ENCODE measurements at places on chromosomes 4 and X.

GRCh38 chrX:43880425-43880824 lies 1.8 kb downstream of the MAOB start:
- no peak for DNase-seq

GRCh38 chr4:109798866-109799265 lies 2.9 kb downstream of the CFI start:
- no peak for DNase-seq

DNA sequence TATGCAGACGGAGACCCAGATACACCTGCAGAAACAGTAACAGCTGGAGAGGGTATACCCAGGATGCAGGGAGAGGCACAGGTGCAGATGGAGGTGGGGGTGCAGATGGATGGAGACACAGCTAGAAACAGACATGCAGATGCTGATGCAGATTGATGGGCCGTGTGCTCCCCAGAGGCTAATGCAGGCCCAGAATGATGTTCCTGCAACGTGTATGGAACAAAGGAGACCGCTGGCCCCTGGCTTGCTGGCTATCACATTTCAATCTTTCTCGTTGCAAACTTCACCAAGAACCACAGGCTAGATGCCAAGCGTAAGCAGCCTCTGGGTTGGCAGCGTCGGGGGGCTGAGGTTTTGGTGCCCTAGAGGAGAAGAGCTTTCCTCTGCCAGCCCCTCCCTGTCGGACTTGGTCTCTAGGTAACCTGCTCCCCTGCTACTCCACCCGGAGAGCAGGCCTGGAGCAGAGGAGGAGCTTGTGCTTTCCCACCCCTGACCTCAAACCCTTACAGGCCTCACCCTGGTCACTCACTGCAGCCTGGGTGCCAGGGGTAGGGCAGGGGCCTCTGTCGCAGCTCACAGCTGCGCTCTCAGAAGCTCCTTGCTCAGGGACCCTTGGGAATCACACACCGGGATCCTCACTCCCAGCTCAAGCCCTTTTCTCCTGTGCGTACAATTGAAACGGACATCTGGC lies 69.0 kb upstream of the PSAPL1 start:
- DNase-seq: no peak

GRCh38 chrX:79139446-79139845 lies 5.0 kb upstream of the GPR174 start:
- DNase-seq: no peak

DNA sequence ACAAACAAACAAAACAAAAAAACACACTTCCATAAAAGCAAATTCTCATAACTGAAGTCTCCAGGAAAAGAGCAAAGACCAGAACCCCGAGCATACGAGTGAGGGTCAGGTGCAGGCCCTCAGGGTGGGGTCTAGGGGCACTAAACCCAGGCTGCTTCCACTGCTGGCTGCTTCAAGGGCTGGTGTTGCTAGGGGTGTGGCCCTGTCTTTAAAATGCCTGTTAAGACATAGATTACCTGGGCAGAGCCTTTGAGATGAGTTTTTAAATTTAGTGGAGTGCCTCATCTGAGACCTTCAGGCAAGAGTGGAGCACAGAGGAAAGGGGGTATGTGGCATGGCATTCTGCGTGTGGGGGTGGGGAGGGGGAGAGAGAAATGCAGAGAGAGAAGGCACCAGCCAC lies 87.0 kb downstream of the FHDC1 start:
- no peak for DNase-seq

DNA sequence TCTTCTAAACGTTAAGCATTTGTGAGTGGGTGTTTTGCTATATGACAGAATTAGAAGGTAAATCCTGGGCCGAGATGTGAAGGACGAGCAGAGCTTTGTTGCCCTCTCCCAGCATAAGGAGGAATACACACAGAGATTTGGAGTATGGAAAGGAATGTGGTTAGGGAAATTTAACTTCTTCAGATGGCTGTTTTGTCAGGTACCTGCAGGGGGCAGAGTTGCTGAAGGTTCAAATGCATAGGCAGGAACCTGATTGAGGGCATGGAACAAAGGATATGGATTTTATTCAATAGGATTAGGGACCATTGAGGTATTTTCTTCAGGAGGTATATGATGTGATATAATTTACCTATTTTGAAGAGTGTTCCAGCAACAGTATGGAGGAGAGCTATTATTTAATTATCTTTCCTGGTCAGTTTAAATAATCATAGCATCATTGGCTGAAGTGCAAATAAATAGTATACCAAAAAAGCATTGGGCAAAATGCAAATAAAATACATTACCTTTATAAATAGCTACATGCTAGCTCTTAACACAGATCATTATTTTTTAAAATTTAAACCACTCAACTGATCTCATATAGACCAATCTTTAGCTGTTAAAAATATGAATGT lies 143.6 kb downstream of the SLIT2 start:
- DNase-seq: no peak

- DNase-seq: no peak
These were observed 123.6 kb upstream of the RBPJ start for GRCh38 chr4:26197018-26197779.

GRCh38 chr4:2154215-2154740 lies 87.6 kb downstream of the HAUS3 start:
- DNase-seq: no peak

- no peak for DNase-seq
These were observed 17.7 kb upstream of the SLC39A8 start for GRCh38 chr4:102362922-102363432.

GRCh38 chr4:39319676-39320075 lies 46.5 kb downstream of the RFC1 start:
- no peak for DNase-seq

DNA sequence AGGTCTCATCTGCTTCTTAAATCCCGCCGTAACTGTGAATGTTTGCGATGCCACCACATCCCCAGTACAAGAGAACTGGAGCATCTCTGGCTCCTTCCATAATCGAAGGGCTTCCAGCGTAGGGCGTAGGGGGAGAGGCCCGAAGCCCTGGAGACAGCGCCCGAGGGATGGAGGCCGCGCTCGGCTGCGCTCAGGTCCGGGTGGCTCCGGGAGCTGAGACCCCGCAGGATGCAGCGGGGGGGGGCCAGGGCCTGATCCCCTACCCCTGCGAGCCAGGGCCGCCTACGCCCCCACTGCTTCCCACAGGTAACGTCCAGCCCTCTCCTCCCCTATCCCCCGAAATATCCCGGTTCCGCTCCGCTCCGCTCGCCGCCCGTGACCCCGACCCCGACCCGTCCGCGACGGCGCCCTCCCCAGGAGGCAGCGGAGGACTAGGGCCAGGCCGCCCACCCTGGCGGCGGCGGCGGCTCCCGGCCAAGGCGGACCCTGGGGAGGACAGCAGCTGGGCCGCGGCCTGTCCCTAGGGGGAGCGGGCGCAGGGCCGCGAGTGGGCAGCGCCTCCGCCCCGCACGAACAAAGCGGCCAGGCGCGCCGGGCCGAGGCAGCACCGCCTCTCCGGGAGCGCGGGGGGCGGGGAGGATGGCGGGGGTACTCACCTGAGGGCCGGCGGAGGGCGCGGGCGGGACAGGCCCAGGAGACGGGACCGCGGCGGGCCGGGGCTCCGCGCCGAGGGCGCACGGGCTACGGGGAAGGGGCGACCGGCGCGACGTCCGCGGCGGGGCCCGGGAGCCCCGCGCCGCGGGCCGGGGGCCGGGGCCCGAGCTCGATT lies 723 bp downstream of the WDFY3 start:
- DNase-seq: no peak

DNA sequence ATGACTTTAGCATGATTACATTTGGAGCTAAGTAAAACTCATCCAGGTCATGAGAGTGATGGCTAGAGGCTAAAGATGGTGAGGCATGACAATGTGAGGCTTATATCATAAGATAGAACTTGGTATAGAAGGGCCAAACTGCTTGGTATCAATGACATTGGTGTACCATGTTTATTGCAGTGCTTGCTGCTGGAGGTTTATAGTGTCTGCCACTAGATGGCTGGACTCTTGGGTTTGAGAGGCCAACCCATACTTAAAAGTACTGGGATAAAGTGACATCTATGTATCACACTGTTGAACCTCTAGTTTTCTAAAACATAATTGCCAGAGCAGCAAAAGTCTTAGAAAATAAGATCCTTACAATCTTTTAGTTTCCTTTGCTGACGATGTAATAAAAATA lies 83.0 kb upstream of the TACR3 start:
- DNase-seq: no peak

- no peak for DNase-seq
These were observed 229.3 kb downstream of the ANKRD50 start for GRCh38 chr4:124483048-124483906.

DNA sequence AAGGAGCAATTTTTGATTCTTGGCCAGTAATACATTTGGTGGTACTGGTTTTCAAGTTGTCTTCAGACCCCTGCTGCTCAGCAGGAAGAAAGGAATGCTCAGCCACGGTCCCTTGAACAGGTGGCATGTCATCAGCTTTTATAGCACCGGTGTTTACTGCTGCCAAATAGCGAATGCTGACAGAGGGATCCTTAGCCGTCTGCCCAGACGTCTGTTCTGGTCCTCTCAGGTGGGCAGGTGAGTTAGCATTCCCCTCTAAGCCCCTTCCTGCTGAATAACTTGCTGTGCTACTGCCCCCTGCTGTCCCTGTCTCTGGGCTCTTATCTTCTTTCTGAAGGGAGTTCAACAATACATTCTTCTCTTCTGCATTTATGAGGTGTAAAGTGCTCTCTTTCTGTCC lies 28.4 kb downstream of the BOD1L1 start:
- peak; percentile 65 for DNase-seq

- DNase-seq: no peak
These were observed 26.8 kb downstream of the SH3TC1 start for GRCh38 chr4:8225706-8226443.

- no peak for DNase-seq
These were observed 132.5 kb downstream of the PTTG2 start for GRCh38 chr4:38092701-38093100.

DNA sequence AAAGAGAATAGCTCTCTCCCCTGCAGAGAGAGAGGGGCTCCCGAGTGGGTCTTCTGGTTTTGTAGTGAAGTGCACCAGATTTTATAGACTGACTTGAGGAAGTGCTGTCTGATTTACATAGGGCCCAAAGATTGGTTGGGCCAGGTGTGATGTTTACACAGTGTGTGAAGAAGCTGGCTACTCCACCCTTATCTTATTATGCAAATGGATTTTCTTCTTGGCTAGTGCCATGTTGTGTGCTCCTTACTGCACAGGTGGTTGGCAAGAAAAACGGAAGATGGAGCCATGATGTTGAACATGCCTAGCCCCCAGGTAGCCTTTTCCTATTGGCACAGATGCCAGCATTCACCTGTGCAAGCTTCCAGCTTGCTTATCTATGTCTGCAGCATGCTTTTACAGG lies 112.4 kb upstream of the ARHGAP24 start:
- DNase-seq: no peak

DNA sequence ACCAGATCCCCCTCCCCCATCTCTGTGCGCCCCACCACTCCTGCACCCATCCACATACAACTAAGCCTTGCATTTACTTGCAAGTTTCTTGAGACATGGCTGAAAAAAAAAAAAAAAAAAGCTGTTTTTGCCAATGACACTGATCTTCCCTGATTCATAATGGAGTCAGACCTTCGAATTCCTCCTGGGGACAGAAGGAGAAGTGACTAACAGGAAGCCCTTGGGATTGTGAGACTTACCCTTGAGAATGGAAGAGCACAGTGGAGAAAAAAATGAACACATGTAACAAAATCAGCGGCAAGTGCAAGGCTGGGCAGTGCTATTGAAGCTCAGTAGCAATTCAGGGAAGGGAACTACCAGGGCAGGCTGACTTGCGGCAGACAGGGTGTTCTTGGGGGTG lies 288.4 kb downstream of the BCOR start:
- DNase-seq: no peak

GRCh38 chrX:29231800-29232199 lies 644.6 kb downstream of the IL1RAPL1 start:
- no peak for DNase-seq

DNA sequence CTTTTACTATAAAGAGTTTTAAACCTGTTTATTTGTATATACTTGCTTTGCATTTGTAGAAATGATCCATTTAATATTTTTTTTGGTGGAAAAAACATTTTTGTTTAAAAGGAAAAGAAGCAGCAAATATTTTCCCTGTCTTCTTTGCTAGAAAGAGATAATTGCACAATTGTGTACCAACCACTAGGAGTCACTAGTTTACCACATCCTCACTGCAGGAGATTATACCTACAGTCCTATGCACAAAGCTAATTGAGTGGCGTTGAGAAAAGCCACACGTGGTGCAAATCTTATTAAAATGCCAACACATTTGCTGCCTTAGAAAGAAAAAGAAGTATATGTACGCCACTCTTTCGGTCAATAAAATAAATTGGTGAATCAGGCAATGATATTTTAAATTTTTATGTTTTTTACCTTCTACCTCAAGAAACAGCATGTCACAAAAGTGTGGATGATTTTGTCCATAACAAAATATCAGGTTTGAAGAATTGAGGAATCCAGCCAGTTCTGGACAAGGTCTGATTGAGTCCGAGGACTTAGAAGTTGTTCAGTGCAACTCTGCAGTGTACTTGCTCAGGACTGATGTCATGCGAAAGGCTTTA lies 102.9 kb downstream of the GRXCR1 start:
- no peak for DNase-seq

- no peak for DNase-seq
These were observed 13.3 kb downstream of the YIPF7 start for GRCh38 chr4:44638091-44638490.

- DNase-seq: no peak
These were observed 119.8 kb downstream of the ZNF330 start for GRCh38 chr4:141340458-141340857.

DNA sequence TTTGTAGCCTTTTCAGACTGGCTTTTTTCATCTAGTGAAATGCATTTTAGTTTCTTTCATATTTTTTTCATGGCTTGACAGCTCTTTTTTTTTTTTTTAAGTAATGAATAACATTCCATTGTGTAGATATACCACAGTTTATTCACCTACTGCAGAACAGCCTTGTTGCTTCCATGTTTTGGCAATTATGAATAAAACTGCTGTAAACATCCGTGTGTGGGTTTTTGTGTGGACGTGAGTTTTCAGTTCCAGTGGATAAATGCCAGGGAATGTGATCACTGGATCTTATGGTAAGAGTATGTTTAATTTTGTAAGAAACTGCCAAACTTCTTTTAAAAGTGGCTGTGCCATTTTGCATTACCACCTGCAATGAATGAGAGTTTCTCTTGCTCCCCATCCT lies 160.8 kb downstream of the SOWAHB start:
- no peak for DNase-seq

- DNase-seq: no peak
These were observed 11.6 kb downstream of the CXCR3 start for GRCh38 chrX:71606536-71607216.

DNA sequence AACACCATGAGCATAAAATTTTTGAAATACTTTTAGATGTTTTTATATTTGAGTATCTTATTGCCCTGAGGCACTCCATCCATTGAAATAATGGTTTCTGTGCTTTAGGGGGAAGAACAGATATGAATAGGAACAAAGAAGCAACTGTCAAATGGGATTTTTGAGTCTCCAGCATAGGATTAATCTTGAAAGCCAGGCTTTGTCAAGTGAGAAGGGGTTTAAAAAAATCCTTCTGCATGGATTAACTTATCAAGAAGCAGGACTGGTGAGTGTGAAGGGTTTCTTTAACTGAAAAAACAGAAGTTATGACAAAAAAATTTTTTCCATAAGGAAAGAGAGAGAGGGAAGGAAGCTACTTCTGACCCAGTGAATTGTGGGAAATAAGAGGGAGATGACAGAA lies 7.6 kb upstream of the NUDT9 start:
- no peak for DNase-seq

Measured in DMS79 (cell line).